ENCODE measurements at places on chromosomes 7 and 10.

GRCh38 chr7:29969738-29970137 lies 19.9 kb downstream of the SCRN1 start:
- DNase-seq, result no peak

DNA sequence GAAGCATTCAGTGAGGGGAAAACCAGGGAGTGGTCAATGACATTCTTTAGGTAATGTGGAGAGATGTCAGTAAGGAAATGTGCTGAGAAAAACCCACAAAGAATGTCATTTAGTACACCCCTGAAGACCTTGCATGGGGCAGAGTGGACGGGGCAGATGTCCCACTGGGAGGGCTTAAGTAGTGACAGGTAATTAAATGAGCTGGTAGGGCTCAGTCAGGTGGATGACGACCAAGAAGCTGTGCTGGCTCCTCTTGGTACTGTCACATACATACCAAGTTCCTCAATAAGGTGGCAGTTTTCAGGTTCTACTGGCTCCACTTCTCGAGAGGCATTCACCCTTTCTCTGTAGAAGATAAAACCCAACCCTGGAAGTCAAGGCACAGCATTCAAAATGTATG lies 1.8 kb downstream of the PON3 start:
- DNase-seq, result no peak

DNA sequence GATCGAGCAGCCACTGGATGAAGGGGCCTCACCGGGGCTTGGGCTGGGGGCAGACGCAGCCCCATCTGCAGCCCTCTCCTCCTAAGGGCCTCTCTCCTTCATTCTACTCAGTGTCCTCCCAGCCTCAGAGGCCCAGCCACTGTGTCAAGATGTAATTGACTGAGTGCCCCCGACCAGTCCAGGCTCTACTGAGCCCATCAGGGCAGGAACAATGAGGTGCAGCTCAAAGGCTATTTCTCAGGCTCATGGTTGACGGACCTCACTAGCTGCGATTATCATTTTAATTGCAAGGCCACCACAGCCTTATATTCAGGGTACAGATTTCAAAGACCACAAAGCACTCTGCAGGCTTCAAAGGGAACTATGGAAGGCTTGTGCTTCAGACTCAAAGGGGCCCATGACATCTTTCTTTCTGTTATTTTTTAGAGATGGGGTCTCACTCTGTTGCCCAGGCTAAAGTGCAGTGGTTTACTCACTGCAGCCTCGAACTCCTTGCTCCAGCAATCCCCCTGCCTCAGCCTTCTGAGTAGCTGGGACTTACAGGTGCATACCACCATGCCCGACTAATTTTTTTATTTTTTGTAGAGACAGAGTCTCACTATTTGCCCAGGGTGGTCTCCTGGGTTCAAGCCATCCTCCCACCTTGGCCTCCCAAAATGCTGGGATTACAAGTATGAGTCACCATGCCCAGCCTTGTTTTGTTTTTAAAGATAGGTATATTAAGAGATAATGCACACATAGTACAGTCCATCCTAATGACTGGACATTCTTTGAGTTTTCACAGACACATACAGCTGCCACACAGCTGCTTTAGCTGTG lies 23.7 kb downstream of the SLC29A3 start:
- DNase-seq, result no peak

DNA sequence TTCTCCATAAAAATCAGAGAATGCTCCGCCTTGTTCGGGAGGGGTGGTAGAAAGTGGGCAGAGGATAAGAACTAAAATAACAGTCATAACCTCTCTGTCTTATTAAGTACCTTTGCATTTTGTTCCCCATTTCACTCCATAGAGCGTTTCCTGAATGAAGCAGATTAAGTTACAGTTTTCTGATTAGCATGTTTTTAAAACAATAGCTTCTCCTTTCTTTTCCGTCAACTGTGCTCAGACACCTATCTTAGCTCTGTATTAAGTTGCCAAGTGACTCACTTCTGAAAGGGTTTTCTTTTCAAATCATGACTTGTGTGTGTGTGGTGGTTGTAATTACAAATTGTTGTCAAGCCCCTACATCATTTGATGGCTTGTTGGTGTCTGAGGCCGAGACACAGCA lies 1.4 kb downstream of the HABP2 start:
- no peak for DNase-seq

DNA sequence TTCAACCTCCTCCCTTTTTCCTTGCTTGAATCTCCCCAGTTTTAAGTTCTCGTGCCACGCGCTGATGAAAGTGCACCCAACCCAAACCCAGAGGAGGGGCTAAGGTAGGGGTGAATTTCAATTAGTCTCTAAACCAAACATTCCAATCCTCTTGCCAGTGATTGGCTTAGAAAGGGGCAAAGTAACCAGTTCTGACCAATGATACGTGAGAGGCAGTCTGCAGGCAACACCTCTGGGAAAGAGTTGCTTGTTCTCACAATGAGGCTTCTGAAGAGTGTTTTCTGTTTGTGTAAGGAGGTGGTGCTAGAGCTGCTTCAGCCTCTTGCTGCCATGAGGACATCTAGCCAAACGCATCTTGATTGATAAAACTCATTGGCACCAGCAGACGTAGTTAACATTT lies 21.8 kb downstream of the SLC35G1 start:
- no peak for DNase-seq

Data from NCI-H2107 (cell line).